ENCODE measurements at places on chromosomes 7 and 10.

GRCh38 chr7:128034825-128035224, 3.6 kb upstream of the LRRC4 start:
- DNase-seq = no peak

DNA sequence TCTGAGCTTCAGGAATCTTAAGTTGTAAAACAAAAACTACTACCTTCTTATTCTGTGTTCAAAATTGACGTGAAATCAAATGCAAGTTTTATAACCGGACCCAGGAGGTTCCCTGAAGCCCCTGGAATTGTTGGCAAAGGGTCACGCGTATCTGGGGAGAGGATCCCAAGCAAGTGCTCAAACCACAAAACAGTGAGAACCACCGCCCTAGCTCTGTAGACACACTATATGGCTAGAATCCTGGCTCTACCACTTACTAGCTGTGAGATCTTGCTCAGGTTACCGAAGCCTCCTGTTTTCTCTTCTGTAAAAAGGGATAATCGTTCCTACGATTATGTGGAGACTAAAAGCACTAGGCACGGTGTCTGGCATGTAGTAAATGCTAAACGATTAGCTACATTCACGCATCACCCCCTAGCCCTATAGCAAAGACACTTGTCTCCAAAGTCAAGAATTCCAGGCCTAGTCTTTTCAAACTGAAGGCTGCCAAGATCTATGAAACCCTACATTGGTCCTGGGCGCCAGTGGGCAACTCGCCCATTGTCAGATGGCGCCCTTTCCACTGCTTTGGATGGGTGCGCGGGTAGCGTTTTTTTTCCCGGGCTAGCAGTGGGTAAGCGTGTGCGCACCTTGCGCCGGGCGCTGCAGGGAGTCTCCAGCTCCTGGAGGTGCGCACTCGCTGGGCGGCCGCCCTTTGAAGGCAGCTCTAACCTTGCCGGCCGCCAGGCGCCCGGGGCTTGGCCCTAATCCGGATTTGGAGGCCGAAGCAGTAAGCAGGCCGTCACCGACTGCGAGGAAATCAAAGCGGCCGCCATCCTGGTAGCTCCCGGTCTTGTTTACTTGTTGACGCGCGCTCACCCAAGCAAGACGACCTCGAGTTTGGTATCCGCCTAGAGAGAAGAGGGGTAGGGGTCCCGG, 11.6 kb upstream of the NKX2-3 start:
- no peak for DNase-seq

DNA sequence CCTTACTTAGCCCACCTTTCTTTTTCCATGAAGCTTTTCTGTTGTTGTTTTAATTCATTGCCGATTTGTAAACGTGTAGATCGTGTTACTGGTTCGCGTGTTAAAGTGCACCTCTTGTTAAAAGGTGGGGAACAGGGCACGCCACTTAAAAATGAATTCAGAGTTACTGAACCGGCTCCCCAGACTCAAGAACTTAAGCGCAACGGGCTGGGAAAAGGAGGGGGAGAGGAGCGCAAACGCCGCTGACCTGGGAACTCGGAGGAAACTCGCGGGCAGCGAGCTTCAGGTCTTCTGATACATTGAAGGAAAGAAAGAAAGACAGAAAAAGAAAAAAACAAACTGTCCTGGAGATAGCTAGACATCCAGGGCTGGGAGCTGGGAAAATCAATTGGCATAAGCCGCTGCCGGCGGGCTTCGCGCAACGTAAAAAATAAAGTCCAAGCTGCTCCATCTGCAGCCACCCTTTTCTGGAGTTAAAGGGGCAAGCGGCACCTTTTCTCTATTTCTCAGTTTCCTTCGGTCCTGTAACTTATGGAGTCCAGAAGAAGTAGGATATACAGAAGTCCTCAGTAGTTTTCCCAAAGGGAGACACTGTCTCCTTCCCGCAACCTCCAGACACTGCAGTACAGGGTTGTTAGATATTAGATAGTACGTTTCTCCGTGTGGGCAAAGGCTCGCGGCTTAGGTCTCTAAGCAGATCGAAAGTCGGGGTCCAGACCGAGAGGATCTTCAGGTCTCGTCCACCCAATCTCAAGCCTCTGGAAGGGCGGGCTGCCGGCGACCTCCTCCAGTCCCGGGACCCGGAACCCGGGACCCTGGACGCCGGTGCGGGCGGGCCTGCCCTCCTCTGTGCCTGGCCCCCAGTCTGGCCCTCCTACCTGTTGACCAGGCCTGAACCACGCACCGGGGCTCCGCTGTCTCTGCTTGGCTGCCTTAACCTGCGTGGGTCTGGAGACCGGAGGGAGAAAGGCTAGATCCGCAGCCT, 1.8 kb upstream of the DLX6 start:
- no peak for DNase-seq

- no peak for DNase-seq
Observed at GRCh38 chr7:72042855-72043254, 369.3 kb downstream of the CALN1 start.

GRCh38 chr7:74228951-74229900, 19.4 kb downstream of the LAT2 start:
- DNase-seq = no peak

DNA sequence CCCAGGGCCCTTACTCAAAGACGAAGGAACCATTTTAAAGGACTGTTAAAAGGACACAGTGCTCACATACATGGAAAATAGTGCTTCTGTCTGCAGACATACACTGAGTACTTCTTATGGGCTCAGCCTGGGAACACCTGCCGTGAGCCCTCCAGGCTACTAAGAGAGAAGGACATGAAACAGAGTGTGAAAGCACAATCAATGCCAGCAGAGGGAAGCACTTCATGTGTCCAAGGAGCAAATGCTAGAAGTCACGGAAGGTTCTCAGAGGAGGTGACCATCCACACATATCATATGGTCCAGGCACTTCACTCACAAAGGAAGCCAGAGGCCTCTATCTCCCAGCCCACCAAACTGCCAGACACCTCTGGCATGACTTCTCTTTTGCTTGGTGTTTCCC, 15.5 kb downstream of the ELMO1 start:
- no peak for DNase-seq

- no peak for DNase-seq
Observed at GRCh38 chr10:56653289-56653688, 292.2 kb upstream of the ZWINT start.

DNA sequence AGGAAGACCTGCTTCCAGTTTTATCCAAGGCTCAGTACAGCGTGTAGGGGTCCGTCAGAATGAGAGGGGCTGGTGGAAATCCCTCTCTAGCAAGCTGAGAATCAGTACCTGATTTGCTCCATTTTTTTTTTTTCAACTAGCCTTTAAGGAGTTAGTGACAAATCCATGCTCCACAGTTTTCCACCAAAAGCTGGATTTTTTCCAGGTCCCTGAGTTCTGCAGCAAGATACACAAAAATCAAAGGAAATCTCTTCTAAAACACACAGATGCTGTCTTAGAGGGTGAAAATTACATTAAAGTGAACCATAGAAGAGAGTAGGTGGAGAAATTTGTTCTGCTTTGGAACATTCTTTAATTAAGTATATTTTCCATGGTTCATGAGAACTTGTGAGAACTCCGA, 30.4 kb downstream of the MDFIC start:
- no peak for DNase-seq

- no peak for DNase-seq
Observed at GRCh38 chr7:153188161-153188560, 428.6 kb downstream of the ACTR3B start.

DNA sequence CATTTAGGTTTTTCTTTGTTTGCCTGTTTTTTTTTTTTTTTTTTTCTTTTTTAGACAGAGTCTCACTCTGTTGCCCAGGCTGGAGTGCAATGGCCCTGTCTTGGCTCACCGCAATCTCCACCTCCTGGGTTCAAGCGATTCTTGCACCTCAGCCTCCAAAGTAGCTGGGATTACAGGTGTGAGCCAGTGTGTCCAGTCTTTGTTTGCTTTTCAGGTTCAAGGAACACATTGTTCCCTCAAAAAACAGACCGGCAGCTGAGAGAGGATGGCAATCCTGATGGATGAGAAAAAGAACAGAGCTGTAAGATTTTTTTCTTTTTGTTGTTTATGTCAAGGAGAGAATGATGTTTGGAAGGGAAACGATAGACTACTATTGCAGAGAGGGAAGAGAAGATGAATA, 23.3 kb upstream of the RHOBTB1 start:
- no peak for DNase-seq

DNA sequence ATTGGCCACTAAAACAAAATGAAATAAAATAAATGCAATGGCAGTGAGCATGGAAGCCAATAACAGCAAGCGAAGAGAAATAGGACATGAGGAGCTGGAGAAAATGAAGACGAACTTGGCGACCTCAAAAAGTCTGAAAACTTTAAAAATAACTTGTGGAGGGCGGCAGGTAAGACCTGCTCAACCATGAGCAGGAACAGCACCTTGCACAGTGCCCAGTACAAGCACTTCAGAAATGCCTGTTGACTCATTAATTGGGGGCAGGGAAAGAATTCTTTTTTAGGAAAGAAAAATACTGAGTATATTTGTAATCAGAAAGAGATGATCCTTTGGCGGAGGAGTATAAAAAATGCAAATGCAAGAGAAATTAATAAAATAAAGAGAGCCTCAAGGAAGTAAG, 78.0 kb downstream of the XPNPEP1 start:
- no peak for DNase-seq

- no peak for DNase-seq
Observed at GRCh38 chr7:99106411-99106810, 37.5 kb downstream of the SMURF1 start.

DNA sequence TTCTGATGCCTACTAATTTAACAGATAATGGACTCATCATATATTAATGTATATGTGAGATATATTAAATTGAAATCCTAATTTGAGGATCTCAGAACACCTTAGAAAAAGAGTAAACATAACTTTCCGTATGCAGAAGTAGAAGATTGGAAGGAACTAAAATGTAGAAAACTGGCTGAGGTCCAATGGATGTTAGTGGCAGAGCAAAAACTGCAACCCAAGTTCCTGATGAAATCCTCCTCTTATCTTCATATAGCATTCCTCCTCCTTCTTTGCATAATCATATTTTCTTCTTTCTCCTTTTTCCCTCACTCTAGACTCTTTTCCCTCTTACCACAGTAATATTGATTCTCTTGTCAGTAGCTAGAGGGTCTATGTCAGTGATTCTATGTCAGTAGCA, 6.0 kb downstream of the INA start:
- no peak for DNase-seq

DNA sequence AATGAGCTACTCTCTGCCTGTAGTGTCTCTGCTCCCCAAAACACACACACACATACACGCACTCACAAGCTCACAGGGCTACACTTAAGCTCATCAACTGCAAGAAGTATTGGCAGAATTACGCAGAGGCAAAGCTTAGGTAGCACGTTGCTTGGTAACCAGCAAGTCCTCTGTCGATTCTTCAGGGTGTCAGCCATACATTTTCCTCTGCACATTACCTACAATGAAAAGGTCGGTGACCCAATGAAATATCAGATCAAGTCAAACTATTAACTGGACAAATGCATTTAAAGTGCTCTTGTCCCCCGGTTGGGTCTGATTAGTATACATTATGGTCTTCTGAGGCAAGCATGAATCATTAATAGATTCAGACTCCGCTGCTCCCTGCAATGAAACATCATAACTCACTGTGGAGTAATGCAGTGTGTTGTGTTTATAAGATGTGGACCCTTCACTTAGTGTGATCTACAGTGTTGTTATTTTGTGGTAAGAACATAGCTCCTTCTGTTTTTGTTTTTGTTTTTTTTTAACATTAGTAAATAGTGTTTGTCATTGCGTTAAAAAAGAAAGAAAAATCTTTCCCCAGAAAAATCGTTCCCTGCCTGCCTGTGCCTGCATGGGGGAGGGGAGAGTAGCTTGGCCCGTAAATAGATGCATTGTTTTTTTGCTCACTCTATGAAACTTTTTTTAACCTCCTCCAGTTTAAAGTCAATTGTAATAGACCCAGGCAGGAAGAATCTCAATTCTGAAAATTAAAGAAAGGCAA, 325.5 kb downstream of the SFMBT2 start:
- no peak for DNase-seq

DNA sequence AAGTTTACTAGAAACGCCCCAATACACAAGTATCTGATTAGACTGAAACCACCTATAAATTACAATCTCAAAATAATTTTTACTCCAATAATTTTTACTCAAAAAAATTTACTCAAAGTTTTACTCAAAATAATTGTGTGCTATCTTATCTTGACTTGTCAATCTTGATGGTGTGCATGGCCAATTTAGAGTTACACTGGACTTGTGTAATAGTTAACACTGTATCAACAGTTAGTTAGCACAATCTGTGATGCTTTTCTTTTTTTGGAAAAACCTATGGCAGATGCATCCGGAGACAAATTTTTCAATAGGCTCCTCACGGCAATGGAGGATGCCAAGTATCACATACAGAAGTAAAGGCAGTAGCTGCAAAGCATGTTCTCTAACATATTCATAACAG, 24.9 kb downstream of the LMOD2 start:
- DNase-seq = no peak

Data from CD4-positive, alpha-beta T cell treated with Interferon gamma for 1 hour (primary cell).